GM19239 (cell line): ENCODE measurements at places on chromosomes 1 and 21.

DNA sequence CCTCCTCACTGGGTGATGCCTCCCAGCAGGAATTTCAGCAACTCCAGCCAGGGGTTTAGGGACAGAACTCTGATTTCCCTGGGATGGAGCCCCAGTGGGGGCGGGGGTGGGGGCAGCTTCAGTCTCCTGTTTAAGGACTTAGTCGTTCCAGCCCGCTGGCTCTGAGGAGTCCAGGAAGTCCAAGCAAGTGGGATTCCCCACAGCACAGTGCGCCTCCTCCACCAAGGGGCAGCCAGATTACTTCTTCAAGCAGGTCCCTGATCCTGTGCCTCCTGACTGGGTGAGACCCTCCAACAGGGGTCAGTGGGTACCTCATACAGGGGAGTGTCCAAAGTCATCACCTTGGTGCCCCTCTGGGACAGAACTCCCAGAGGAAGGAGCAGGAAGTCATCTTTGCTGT, 1438.4 kb upstream of the B3GALT2 start:
- no peak for DNase-seq

DNA sequence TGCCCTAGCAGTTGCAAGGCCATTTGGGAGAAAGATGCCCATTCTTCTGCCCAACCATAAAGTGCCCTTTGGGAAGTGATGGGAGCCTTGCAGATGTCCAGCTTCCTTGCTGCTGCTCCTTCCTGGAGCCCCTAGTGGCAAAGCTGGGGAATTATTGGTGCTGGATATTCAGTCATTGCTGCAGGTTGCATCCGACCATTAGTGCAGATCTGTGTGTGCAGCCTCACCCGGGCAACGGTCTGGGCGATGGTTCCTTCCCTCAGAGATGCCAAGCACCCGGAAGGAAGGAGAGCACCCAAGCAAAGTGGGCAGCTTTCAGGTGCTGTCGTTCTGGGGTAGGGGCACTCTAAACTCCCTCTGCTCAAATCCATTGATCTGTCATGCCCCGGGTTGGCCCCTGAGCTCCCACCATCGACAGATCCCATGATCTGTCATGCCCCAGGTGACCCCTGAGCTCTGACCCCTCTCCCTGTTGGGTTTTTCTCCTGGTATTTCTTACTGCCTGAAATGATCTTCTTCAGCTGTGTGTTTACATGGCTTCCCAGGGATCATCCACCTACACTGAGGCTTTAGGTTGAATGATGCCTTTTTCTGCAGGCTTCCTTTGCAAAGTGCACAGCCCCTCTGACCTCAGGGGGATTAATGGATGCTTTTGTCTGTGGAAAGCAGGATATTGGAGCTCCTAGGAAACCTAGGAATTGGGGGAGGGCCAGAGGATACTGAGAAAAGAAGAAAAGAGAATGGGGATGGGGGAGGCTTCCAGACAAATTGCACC, 467.5 kb downstream of the PTPRU start:
- peak; percentile 47 for DNase-seq

DNA sequence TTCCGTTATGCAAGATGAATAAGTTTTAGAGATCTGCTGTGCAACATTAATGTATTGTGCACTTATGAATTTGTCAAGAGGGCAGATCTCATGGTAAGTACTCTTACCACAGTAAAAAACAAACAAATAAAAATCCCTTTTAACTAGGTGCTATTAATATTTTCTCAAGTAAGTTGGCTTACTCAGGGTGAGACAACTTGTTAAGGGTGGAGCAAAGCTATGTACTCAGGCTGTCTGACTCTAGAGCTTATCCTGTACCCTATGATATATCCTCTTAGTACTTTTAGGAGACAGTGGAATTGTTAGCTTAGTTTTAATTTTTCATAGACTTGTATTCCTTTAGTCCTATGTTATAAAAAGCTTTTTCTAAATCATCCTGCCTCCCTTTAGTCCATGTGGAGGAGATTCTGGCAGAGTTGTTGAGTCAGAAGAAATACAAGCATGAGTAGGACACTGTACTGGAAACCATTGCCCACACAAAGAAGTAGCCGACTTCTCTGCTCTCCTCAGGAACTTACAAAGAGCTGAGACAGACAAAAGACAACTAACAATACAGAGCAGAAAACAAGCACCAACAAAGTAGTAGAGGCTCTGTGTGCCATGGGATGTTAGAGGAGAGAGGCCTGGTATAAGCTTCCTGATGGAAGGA, 49.2 kb downstream of the S1PR1 start:
- no peak for DNase-seq

DNA sequence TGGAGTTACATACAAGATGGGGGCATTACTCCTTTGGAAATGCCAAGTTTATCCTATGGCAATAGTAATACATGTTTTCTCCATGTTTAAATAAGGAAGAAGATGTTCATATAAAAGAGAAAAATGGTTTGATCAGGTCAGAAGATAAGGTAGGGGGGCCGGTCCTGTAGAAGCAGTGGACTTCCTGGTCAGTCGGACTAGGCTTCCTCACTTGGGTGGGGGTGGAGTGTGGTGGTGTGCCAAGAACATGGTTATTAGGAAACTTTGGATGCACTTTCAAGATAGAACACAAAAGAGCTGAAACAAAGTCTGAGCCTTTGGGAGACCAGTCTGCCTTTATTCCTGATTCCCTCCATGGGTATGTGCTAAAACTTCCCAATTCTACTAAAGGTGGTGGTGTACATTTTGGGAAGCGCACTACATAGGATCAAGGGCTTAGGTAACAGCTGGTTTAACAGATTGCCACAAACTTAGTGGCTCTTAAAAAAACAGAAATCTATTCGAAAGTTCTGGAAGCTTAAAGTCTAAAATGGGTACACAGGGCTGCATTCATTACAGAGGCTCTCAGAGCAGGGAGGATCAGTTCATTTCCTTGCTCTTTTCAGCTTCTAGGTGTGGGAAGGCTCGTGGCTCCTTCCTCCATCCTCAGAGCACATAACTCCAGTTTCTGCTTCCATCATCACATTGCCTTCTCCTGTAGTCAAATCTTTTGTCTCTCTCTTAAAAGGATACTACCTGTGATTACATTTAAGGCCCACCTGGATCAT, 64.6 kb downstream of the KDM1A start:
- no peak for DNase-seq

- DNase-seq = peak; percentile 1
Measured at GRCh38 chr1:100719490-100719889, at the start of gene VCAM1. Gene VCAM1, plus strand, starts transcription at chr1:100719742. Its CDS starts 119 bp downstream, at chr1:100719861.

DNA sequence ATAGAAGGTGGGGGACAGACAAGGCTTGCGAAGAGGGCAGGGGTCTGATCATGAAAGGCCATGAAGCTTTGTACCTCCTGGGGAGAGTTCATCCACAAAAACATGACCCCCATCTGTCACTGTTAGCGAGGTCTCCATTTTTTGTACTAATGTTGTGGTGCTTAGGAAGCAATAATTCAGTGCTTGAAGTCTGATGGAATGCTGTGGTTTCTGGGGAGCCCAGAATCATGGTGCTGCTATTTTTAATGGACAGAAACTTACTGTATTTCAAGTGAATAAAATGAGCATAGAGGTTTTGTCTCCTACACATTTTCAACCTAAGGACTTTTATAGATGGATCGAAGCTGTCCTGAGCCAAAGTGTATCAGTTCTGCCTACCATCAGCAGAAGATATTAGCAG, 28.2 kb upstream of the RGL1 start:
- DNase-seq = no peak

- DNase-seq = no peak
Measured at GRCh38 chr1:110286564-110286963, 52.6 kb upstream of the RBM15 start.

DNA sequence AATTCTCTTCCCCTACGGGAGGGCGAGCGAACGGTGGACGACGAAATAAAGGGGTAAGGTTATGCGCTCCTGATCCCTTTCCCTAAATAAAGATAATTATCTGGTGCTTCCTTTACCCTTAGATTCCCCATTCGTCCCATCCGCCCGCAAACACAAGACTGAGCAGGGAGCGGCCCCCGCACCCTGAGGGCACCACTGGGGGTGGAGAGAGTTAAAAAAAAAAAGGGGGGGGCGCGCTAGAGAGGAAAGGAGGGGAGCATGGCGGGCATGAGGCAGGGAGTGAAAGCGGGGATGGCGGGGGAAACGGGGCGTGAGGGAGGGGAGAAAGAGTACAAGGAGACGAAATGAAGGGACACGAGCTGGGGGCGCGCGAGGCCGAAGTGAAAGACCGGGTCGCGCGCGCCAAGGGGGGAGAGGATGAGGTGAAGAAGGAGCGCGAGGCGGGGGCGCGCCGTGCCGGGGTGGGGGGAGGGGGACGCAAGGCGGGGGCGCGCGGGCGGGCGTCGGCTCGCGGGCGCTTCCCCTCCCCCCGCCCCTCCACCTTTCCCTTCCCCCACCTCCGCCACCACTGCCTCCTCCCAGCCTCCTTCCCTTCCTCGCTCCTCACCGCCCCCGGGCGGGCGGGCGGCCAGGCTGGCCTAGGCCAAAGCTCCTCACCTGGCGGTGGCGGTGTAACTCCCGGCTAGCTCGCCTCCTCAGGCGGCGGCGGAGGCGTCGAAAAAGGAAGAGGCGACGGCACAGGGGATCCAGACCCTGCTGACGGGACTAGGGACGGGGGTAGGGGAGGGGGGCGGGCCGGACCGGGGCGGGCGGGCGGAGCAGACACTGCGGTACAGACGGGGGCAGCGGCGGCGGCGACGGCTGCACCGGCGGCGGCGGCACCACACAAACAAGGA, 448 bp downstream of the GATAD2B start:
- DNase-seq = peak; percentile 34

GRCh38 chr1:9626201-9626608, 25.3 kb upstream of the PIK3CD start:
- peak; percentile 75 for DNase-seq

DNA sequence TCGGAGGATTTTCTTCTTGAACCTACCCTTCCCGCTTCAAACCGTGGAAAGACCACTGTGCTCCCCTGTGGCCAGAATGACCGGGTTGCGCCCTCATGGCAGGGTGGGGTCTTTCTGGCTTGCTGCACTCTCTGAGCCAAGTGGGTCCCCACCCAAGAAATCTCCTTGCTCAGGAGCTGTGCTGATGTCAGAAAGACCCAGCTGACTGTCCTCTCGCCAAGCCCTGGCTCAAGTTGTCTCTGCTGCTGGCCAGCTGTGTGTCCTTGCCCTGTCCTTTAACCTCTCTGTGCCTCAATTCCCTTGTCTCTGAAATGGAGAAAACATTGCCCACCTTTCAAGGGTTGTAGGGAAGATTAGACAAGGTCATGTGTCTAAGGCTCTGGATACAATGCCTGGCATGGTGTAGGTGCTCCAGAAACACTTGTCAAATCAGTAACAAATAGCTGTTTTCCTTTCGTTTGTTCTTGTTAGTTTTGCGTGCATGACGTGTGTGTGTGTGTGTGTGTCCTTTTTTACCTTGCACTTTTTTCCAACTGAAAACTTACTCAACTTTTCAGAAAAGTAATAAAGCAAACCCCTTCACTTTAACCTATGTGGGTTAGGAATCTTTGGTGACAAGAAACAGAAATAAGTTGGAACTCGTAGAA, 41.1 kb upstream of the RPL11 start:
- DNase-seq = no peak

DNA sequence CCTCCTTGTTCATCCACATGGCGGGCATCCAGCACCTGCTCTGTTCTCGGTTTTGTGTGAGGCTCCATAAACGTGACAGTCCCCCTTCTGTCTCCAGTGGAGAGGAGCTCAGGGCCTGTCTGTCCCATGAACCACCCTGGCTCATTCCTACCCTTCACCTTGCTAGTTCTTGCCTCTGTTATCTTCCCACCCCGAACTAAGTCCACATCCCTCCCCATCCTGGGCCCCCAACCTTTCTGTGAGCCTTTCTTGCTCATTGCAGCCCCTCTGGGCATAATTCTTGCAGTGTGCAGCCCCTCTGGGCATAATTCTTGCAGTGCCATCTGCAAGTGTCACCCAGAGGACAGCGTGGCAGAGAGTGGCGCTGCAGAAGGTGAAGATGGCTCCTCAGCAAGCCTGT, 216.7 kb upstream of the TMEM51 start:
- no peak for DNase-seq

- no peak for DNase-seq
Measured at GRCh38 chr1:178232949-178233348, 139.0 kb downstream of the RASAL2 start.

DNA sequence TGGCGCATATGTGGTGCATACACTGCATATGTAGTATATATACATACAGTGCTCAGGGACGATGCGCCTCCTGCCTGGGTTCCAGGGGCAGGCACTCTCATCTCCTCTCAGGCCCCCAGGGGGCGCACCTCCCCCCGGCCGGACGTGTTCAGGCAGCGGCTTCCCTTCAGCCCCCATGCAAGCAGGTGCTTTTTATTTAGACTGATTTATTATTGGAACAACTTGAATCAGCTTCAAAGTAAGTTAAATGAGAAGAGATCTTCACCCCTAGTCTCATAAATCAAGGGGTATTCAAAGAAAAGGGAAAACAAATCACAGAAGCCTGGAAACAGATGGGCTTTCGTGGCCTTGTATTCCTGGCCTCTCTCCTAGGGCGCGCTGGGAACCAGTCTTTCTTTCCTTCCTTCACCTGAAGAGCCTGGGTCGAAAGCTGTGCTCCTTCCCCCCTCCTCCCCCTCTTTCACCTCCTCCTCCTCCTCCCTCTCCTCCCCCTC, 64.6 kb downstream of the UBIAD1 start:
- DNase-seq = peak; percentile 68

DNA sequence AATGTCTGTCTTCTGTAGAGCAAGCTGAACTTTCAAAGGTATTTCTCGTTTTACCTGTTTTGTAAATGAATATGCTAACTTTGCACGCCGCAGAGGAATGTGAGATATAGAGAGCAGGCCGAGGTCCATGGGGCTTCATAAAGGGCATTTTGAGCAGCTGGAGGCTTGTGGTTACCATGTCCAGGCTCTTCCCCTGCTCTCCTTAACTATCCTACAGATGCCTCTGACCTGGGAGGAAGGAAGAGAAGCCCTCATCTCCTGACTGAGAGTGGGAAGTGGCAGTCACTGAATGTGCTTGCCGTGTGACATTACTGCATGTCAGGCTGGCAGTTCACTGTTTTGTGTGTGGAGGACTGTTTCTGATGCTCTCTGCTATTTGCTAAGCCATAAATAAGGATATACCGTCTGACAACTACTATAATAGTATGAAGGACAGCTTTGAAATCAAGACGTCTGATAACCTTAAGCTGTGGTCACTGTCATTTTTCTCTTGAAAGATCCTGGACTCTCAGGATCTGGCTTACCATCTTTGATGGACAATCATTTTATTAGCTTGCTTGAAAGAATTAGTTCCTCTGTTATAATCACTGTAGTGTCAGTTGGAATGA, 92.2 kb downstream of the DYRK1A start:
- DNase-seq = no peak

DNA sequence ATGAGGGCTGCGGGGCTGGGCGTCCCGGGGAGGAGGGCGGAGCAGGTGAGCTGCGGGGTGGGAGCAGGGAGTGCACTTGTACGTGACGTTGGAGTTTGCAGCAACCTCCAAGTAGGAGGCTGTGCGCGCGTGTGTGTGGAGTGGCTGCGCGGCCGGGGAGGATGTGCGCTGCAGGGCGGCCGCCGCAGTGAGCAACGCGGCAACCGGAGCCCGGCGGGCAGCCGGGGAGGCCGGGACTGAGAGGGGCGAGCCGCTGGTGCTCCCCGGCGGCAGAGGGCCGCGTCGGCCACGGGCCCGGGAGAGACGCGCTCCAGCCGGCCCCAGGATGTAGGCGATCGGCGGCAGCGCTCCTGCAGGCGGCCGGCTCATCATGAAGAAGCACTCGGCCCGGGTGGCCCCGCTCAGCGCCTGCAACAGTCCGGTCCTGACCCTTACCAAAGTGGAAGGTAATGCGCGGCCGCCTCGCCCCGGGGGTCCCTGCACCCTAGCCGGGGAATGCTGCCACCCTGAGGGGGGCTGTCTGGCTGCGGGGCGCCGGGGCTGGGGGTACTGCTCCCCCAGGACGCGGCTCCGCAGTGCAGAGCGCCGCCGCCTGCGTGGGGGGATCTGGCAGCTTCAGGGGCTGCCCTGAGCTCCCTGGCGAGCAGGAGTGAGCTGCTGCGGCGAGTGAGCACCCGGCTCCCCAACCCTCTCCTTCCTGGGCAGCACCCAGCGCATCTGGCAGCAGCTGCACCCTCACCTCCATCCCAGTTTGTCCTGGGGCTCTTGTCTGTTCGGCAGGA, 158.9 kb upstream of the COA6 start:
- DNase-seq = no peak
